LHCN-M2 (cell line): ENCODE measurements at places on chromosomes 13 and 19. TPM values are rescaled to one million over a fixed set of nuclear protein-coding genes. Genes with fewer than 3 reads are reported as not detected.

GRCh38 chr13:39486758-39487157 lies 116.2 kb downstream of the LHFPL6 start:
- no peak for DNase-seq

DNA sequence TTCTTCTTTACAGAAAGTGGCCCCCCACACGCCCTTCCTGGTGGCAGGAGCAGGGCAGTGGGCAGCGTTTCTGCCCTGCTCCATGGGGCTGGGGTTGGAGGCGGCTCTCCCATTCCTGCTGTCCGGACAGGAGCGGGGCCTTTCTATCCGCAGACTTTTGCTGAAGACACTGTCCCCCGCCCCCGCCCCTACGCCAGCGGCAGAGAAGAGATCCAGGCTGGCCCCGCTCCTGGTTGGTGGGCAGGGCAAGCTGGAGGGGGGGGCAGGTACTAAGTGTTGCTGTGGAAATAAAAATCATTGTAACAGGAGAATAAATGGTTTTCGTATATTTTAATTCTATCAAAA lies 81.7 kb downstream of the ZNF429 start:
- DNase-seq = no peak

GRCh38 chr19:15185188-15185587 lies 15.6 kb downstream of the NOTCH3 start:
- DNase-seq = no peak

GRCh38 chr19:27652281-27652680 lies 1560.7 kb downstream of the UQCRFS1 start:
- no peak for DNase-seq

DNA sequence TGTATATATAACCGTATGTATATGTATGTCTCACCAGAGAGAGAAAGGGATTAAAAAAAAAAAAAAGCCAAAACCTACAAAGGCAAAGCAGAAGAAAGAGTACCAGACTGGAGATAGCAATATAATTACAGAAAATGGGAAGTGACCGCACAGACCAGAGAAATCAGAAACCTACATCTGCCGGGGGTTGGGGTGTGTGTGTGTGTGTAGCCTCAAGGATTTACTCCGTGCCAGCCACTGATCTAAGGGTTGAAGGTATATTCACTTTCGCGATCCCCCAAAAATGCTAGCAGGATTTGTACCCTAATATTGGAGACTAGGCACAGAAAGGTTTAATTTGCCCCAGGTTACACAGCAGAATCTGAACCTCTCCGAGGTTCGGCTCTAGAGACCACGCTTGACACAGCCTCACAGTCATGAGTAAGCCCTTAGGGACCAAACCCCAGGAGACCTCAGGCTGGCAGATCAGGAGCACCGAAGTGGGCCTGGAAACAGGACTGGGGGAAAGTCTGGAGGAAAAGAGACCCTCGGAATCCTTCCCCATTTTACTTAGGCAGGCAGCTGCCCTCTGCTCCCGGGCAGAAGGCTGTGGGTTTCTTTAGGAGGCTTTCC lies 14.8 kb downstream of the ARL11 start:
- DNase-seq = no peak

DNA sequence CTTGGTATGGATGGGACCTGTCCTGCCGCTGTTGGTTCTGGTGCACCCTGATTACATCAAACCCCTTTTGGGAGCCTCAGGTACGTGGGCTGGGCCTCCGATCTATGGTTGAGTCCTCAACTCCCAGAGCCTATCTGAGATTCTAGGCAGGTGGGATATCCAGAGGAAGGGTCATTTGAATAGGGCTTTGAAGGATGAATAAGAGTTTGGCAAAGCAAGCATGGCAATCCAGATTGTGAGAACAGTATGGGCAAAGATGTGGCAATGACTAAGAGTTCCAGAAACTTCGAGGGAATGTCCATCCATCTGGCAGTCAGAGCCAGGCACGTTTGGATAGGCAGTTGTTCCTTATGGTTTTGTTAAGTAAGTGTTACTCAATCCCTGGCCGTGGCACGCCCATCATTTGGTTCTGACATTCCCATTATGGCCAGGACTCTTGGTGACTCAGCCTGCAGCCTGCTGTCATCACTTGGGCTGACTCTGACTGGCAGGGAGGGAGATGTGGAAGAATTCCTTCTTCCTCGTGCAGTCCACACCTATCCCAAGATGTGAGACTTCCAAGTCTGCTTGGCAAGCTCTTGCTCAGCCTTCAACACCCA lies 21.5 kb downstream of the CYP4F22 start:
- DNase-seq = peak; percentile 45

- peak; percentile 56 for DNase-seq
These were observed 940.4 kb upstream of the SLC10A2 start for GRCh38 chr13:104006625-104007075.

- no peak for DNase-seq
These were observed 2.8 kb upstream of the SHC2 start for GRCh38 chr19:463483-464207.

DNA sequence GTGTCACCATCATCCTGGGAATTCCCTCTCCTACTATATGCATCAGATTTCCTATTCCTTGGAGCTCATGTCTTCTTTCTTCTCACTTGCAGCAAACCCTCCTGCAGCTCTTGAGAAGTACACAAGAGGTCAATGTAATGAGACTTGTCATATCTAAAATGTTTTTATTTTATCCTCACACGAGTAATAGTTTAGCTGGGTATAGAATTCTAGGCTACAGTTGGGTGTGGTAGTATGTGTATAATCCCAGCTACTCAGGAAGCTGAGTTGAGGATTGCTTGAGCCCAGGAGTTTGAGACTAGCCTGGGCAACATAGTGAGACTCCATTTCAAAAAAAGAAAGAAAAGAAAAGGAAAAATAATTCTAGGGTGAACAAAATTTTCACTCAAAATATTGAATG lies 24.4 kb downstream of the EEF1AKMT1 start:
- no peak for DNase-seq

MBD3L3 gene
- total RNA-seq = not detected in 2 replicates

REEP6 gene
- 1.5 and 2.1 TPM in 2 replicates for total RNA-seq

CEBPA gene
- 0.17 and 0.19 TPM in 2 replicates for total RNA-seq
